Aorta (tissue), 5 donors: ENCODE measurements at places on chromosomes 1 and 21. TPM values are rescaled to one million over a fixed set of nuclear protein-coding genes. Genes with fewer than 3 reads are reported as not detected.

OR14A2 gene
- polyA plus RNA-seq = not detected

OR13G1 gene
- not detected for polyA plus RNA-seq

INSRR gene
- not detected for polyA plus RNA-seq

SYT11 gene
- 12.1 TPM for polyA plus RNA-seq

FAM177B gene
- polyA plus RNA-seq = 3.3 TPM

C8B gene
- polyA plus RNA-seq = not detected

CLCA1 gene
- 29.7 TPM for polyA plus RNA-seq

MAP10 gene
- polyA plus RNA-seq = 0.13 TPM

DNAJC28 gene
- 3.0 TPM for polyA plus RNA-seq

CRNN gene
- 3.0 TPM for polyA plus RNA-seq

HTR6 gene
- polyA plus RNA-seq = not detected

B3GALT5 gene
- polyA plus RNA-seq = 0.10 TPM

DENND2D gene
- polyA plus RNA-seq = 20.3 TPM

KCNQ4 gene
- 10.0 TPM for polyA plus RNA-seq

DNASE2B gene
- not detected for polyA plus RNA-seq

KCNJ9 gene
- not detected for polyA plus RNA-seq

CDC42 gene
- polyA plus RNA-seq = 123 TPM

IPO9 gene
- polyA plus RNA-seq = 27.7 TPM

ZC3H12A gene
- polyA plus RNA-seq = 3.8 TPM

OLFML3 gene
- 20.4 TPM for polyA plus RNA-seq

CR2 gene
- polyA plus RNA-seq = 0.13 TPM
